Fibroblast of lung (primary cell): ENCODE measurements at places on chromosomes 13 and 19.

- peak; percentile 55 for DNase-seq
Measured at GRCh38 chr19:40398417-40399131, 8.6 kb upstream of the HIPK4 start.

DNA sequence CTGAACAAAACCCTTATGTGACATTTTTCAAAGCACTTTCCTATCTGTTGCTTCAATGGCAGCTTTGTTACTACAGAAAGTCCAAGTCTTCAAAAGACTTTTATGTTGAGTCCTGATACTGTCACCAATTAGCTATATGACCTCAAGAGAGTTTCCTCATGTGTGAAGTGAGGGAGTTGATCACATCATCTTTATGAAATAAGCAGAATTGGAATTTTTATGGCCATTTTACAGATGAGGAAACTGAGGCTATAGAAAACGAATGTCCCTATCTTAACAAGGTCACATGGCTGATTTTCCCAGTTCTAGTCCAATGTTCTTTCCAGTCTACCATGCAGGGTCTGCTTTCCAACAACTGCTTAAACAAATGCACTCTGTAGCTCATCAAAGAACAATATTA is 2.6 kb downstream of the TNFRSF19 start:
- no peak for DNase-seq

DNA sequence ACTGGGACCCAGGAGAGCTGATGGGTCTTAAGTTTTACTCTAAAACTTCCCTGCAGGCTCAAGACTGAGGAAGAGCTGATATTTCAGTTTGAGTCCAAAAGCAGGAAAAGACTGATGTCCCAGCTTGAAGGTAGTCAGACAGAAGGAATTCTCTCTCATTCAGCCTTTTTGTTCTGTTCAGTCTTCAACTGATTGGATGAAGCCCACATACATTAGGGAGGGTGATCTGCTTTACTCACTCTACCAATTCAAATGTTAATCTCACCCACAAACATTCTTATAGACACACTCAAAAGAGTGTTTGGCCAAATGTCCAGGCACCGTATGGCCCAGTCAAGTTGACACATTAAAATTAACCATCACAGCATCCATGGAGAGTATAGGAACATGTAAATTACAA is 173.5 kb downstream of the KCNRG start:
- no peak for DNase-seq

GRCh38 chr19:45306040-45306439 is 16.6 kb downstream of the CKM start:
- DNase-seq = no peak

DNA sequence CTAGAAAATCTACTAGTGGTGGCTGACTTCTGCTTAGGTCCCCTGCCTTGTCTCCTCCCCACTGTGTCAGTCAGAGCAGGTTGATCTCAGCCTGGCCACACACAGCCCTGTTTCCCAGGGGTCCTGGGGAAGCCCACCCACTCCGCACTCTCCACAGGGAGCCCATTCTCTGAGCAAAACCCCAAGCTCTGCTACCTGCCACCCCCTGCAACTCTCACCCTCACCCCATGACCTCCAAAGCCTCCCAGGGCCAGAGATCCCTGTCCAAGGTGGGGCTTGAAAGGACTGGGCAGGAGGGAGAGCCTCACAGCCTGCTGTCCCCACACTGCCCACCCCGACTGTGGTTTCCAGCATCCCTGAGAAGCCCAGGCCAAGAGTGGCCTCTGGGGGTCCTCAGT is 58.8 kb upstream of the ZNF536 start:
- no peak for DNase-seq
